Fibroblast of skin of right quadriceps (primary cell): ENCODE measurements at places on chromosomes 16 and 17.
A peak's percentile ranks its signal among the peaks of the same experiment; 100 is the strongest.

DNA sequence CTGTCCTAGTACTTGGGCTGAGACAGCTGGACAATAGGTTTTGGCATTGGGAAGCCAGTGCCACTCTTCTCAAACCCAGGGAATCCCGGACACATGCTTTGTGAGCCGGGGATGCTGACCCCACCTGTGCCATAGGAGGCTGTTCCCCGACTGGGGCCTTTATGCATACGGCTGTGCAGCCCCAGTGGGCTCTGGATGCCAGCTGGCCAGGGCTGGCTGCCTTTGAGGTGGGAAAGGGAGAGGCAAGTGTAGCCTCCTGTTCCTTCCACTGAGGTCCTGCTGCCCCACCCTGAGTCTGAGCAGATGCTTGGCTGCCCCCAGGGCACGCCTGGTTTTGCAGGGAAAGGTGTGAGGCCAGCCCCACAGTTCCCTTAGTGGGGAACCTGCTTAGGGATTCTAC is 105.7 kb downstream of the CCDC182 start:
- no peak for DNase-seq

- no peak for DNase-seq
Observed at GRCh38 chr17:57158325-57158724, 73.3 kb downstream of the AKAP1 start.

- no peak for DNase-seq
Observed at GRCh38 chr17:77887110-77887463, 71.4 kb upstream of the TNRC6C start.

DNA sequence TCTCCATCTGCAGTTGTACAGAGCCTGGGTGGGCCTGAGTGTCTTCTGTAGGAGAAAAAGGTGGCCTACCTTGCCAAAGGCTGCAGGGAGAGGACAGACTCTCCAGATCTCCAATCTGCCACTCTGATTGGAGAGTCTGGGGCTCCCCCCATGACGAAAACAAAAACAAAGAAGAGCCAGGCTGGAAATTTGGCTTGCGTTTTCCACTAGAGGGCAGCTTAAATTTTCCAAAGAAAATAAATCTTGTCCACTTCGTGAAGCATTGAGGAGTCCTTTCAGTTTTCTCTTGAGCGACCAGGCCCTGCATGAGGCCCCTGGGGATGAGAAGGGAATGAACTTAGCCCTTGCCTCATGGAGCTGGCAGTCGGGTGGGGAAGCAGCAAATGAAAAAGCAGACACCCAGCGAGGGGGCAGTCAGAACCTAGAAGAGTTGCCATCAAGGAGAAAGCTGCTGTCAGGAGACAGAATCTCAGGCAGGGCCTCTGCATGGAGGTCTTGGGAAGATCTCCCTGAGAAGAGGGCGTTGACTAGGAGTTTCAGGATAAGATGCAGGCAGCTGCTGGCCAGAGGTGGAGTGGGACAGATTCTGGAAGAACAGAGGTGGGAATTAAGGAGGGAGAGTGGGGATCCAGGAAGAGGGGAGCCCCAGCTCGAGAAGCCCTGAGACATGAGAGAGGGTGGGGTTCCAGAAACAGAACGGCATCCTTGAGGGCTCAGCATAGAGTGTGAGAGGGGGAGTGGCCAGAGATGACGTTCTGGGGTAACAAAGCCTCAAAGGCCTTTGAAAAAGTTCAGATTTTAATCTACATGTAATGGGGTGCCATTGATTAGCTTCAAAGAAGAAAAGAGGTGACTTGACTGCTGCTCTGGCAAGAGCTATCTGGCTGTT is 8.4 kb upstream of the SHCBP1 start:
- peak; percentile 66 for DNase-seq

DNA sequence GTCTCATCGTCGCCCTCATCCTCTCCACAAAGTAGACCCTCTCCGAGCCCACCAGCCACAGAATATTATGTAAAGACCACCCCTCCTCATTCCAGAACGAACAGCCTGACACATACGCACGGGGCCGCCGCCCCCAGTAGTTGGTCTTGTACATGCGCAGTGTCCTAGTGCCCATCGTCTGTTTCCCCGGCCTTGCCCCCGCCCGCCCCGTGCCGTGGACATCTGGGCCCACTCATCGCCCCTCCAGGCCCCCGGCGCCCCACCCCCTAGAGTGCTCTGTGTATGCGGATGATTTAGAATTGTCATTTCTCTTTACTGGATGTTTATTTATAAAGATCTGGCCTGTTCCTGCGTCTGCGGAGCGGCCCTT is 475 bp upstream of the AMDHD2 start:
- no peak for DNase-seq

DNA sequence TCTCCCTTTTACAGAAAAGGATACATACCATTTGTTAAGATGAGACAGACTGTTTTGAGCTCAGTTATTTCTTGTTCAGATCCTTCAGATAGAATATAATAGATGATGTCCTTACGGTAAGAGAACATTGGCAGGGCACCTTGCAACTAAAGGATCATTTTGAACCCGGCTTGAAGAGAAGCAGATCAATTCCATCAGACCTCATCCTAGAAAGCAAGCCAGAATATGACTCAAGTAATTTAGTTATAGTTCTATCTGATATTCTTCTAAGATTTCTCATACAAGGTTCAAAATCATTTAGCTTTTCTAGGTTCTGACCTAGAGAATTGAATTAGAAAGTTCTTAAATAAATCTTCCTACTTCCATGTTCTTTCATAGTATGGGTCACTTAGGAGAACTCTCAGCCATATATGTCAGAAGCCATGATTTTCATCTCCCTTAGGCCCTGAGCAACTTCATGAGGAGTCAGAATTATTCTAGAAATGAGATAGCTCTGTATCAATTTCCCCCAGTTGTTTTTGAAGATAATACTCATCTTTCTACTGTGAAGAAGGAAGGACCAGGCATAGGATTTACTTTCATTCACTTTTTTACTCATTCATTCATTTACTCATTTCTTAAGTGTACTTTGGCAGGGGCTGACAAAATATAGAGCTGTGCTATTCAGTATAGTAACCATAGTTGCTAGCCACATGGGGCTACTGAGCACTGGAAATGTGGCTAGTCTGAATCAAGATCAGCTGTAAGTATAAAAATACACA is 2.5 kb upstream of the CMTM1 start:
- DNase-seq: no peak

- DNase-seq: no peak
Observed at GRCh38 chr17:29650396-29650795, 27.7 kb upstream of the CORO6 start.
